ENCODE measurements at places on chromosomes 16 and 17.
A peak's percentile ranks its signal among the peaks of the same experiment; 100 is the strongest.

DNA sequence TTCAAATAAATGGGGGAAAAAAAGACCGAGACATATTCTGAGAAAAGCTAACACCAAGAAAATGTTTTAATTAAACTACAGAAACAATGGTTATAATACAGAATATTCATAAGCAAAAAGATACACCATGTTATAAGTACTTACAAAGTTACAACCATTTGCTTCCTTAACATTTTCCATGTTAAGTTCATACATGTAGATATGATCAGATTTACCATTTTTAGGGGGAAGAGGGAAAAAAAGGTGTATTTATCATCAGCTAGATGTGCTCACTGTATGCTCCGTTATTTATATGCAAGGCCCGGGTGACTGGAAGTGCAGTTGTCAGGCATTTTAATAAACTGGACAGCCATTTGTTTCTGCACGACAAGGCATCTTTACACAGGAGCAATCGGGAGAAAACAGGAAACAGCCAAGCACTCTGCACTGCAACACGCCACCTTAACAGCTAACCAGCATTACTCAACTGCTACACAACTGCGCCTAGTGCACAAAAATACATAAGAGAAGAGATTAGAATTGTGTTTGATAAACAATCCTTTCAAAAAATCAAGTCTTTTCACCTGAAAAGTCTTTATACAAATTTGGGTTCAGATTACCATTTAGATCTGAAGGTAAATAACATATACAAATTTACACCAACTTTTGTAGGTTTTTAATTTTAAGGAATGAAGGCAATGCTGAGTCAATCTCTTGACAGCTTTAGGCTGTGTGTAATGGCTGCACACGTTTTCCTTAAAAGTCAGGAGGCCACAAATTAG is 2.9 kb downstream of the SRSF2 start:
- no peak for DNase-seq

GRCh38 chr17:45431531-45432404 is 902 bp downstream of the ARHGAP27 start:
- DNase-seq: peak; percentile 68

- DNase-seq: no peak
Measured at GRCh38 chr16:11334831-11335404, 10.3 kb upstream of the RMI2 start.

- no peak for DNase-seq
Measured at GRCh38 chr17:16001226-16001897, 1.7 kb downstream of the TTC19 start.

DNA sequence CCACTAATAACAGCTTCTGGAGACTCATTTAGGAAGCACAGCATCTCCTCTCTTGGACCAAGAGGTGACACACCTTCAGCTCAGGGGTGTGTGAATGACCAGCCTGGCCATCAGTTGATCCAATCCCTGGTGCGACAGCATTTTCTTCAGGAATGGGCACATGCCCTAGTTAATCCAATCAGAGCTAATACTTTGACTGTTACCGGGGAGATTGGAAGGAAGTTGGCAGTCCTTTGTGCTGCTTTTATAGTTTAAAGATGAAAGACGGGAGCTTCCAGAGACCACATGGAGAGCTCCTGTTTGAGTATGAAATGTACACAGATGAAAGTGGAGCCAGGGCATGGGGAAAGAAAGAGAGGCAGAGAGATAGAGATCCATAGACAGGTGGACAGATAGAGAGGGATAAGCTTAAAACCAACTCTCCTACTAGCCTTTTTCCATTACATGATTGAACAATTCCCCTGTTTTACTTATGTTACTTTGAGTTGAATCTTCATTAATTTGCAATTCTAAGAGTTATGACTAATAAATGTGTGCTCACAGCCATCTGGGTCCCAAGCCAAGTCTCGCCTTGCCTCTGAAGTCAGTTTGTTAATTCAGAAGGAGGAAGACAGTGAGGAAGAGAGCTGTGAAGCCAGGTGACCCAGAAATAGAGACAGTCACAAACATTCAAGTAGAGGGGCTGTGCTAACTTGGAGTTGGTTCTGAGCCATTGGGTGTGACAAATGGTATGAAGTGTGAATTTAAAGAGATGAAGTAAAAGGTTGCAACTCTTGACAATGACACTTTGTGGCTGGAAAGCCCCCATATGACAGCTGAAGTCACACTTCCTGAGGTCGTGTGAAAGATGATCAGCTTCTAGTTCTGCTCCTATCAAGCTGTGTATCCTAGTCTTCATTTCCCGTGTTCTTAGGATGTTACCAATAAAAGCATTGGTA is 120.0 kb upstream of the GOT2 start:
- DNase-seq: no peak

DNA sequence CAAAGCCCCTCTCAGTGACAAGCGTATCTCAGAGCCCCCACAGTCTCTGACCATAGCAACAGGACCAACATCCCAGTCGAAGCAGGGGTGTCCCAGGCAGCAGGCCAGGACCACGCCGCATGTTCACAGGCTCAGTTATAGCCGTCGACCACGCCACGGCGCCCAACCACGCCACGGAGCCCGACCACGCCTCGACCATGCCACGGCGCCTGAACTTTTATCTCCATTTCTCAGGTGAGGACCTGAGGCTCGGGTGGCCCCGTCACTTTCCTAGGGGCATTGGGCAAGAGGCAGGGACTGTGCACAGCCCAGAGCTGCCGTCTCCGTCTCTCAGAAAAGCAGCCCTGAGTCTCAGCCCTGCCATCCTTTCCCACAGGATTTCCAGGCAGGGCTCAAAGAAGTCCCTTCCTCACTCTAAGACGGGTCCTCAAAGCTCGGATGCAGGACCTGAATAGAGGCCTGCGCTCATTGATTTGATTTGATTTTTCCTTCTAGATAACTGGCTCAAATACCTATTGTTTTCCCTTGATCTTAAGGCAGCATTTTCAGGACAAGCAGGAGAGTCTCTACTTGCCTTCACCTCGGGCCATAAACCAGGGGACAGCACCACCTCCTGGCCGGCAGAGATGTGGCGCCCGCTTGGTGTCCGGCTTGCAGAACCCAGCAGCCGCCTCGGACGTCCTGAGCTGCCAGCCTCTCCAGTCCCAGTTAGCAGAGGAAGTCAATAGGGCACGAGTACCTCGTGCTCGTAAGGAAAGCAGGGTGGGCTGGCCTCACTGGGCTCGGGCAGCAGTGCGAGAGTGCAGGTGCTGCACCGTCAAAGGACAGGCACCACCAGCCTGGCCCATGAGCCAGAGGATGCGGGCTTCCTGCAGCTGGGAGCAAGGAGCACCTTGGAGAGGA is 38.8 kb downstream of the C16orf95 start:
- no peak for DNase-seq

DNA sequence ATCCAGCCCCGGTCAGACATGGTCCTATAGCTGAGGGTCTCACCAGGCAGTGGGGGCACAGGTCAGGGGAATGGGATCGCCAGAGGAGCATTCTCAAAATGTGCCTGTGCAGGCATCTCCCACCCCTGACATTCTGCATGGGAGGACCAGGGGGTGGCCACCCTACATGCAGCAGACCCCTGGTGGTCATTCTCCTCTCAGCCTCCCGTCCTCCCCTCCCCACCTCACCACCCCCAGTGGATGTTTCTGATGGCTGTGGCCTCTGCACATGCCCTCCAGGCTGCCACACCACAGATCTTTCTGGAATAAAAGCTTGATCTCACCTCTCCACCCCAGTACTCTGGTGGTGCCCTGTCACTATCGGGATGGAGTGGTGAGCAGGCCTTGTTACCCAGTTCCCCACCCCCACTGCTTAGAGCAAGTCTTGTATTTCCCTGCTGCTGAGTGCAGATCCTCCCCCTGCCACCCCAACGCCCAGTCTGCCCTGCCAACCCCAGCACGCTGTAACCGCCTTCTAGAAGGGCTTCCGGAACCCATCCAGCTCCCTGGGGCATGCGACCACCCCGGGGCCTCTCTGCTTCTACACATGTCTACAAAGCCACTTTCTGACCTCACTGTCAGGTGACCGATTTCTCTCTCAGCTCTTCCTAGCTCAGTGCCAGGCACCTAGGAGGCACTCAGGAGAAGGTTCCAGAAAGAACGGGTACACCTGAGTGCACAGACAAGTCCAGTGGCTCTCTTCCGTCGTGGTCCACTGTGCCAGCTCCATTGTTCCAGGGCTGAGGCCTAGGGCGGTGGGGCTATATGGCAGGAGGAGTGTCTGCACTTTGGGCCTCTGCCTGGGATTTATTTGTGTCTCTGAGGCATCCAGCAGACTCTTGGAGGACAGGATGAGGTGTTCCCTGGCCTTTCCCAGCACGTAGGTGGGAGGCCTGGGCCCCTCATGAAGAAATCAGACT is 9.3 kb downstream of the TBC1D24 start:
- DNase-seq: no peak

GRCh38 chr17:74729368-74729767 is 7.7 kb upstream of the RAB37 start:
- DNase-seq: no peak

DNA sequence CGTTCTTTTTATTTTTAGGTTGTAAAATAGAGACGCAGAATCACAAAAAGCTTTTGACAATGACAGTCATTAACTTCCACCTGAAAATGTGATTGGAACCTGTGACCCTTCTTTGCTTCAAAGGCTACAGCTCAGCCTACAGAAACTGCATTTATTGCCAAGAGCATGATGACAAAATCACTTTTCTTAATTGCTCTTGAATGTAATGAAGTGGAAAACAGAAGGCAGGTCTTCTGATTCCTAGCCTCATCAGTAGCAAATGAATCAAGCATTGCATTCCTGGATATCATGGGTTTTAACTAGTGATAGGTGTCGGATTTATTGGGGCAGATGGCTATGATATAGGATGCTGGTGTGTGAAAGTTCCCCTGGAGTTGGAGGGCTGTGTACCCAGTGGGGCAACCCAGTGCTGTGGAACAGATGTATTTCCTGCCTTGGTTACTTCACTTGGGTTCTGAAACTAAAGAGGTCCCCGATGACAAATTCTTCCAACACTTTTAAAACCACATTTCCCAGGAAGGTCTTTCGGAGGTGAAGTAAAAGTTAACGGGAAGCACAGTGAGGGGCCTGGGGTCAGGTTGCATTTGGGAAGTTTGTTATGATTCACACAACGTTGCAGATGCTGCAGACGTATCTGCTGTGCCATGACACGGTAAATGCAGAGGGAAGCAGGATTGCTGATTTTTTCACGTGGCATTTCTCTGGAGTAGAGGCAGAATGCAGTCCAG is 127.5 kb downstream of the HS3ST3A1 start:
- DNase-seq: no peak
